Smooth muscle cell of bladder (primary cell): ENCODE measurements at places on chromosomes 7 and 10. TPM values are rescaled to one million over a fixed set of nuclear protein-coding genes. Genes with fewer than 3 reads are reported as not detected.

The FZD8 gene
- 7.0 and 23.1 TPM in 2 replicates for total RNA-seq

The ANKRD61 gene
- total RNA-seq = not detected in 2 replicates

The INA gene
- total RNA-seq = 0.18 and 0.28 TPM in 2 replicates

The NCOA4 gene
- 208 and 235 TPM in 2 replicates for total RNA-seq

The EZH2 gene
- total RNA-seq = 2.8 and 3.1 TPM in 2 replicates

The ANKRD2 gene
- 0.71 and 1.2 TPM in 2 replicates for total RNA-seq

The ZNF862 gene
- total RNA-seq = 6.8 and 11.5 TPM in 2 replicates

The RNF32 gene
- 1.1 and 1.4 TPM in 2 replicates for total RNA-seq

The UMAD1 gene
- 9.5 and 10.6 TPM in 2 replicates for total RNA-seq
